NCI-H1436 (cell line): ENCODE measurements at places on chromosomes 3 and 15.

- no peak for DNase-seq
These were observed 6.7 kb upstream of the PFN2 start for GRCh38 chr3:149977386-149977785.

GRCh38 chr3:172982736-172983364 is 158.2 kb downstream of the SPATA16 start:
- DNase-seq, result peak; percentile 10

GRCh38 chr3:196418601-196419000 is 13.6 kb downstream of the UBXN7 start:
- DNase-seq, result no peak

DNA sequence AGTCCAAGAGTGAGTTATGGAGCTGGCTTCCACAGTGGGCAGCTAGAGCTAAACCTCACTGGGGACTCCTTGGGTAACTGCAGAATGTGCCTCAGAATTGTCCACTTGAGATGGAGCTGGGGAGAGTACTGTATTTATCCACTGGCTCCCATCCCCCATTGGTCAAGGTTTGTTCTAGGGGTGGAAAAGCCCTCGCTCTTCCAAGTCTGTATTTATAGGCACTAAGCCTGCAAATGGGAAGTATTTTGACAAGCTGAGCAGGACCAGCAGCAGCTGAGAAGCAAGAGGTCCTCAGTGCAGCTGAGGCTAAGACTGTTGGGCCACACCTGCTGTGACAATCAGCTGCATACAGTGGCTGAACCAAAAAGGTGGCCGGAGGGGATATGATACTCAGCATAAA is 5.8 kb downstream of the USP13 start:
- DNase-seq, result no peak

DNA sequence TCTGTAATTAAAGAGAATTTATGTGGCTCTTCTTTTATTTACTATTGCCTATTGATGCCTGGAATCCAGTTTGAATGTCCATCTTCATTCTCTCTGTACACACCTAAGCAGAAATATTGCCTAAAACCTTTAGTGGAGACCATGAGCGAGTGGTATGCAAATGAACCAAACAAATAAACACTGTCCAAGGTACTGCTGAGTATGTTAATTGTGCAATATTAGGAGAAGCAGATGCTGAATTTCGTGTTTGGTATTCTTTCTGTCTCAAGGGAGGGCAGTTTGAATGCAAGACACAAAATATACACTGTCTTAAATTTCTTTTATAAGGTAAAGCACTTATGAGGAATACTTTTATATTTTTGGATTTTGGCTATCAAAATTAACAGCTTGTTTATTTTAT is 440.9 kb downstream of the RBMS3 start:
- DNase-seq, result no peak

GRCh38 chr3:169227911-169228310 is 435.6 kb downstream of the MECOM start:
- no peak for DNase-seq
